Activated T-helper 1 cell treated with anti-CD3 and anti-CD28 coated beads, Interleukin-2, amount 50 U/mL, for 16 hours (primary cell): ENCODE measurements at places on chromosomes 4 and X.

DNA sequence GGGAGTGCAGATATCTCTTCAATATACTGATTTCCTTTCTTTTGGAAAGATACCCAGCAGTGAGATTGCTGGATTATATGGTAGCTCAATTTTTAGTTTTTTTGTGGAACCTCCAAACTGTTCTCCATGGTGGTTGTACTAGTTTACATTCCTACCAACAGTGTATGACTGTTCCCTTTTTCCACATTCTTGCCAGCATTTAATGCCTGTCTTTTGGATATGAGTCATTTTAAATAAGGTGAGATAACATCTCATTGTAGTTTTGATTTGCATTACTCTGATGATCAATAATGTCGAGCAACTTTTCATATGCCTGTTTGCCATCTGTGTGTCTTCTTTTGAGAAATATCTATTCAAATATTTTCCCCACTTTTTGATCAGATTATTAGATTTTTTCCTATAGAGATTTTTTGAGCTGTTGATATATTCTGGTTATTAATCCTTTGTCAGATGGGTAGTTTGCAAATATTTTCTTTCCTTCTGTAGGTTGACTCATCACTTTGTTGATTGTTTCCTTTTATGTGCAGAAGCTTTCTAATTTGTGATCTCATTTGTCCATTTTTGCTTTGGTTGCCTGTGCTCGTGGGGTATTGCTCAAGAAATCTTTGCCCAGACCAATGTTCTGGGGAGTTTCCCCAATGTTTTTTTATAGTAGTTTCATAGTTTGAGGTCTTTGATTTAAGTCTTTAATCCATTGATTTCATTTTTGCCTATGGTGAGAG is 552.7 kb downstream of the ZNF674 start:
- no peak for DNase-seq

- no peak for DNase-seq
These were observed 94.1 kb downstream of the HMX1 start for GRCh38 chr4:8777320-8778196.

DNA sequence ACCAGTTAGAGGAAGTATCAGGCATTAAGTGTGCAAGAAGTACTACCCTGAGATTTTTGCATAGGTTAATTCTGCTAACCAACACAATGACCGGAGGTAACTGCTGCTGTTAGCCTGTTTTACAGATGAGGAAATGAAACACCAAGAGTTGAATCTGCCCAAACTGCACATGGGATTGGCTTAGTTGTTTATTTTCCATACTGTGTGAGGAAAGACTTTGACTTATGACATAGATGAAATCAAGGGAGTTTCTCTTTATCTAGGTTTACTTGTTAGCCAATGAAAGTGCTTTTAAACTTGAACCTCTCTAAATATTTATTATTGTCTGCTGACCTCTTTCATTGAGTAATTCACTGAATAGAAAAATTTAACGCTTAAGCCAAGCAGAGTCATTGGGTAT is 10.3 kb downstream of the GUCY1B1 start:
- no peak for DNase-seq

DNA sequence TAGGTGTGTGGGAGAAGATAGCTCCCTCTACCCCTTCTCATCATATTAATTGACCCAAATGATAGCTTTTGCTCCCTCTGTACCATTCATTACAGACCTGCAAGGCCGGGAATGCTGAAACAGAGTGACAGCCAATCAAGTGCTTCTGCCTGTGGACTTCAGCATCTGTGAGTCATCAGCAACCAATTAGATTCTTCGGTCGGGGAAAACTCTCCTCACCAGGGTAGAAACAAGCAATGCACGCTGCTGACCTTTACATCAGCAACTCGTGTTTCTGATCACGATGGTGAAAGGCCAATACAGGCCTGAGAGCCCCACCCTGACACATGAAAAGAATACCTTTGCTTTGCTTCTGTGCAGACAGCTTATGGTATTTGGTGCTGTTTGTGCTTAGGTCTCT is 347.2 kb upstream of the DDX53 start:
- DNase-seq: no peak

GRCh38 chrX:40097141-40097503 is 636 bp downstream of the BCOR start:
- no peak for DNase-seq

GRCh38 chr4:82372517-82373485 is 990 bp downstream of the HNRNPD start:
- DNase-seq: peak; percentile 54

DNA sequence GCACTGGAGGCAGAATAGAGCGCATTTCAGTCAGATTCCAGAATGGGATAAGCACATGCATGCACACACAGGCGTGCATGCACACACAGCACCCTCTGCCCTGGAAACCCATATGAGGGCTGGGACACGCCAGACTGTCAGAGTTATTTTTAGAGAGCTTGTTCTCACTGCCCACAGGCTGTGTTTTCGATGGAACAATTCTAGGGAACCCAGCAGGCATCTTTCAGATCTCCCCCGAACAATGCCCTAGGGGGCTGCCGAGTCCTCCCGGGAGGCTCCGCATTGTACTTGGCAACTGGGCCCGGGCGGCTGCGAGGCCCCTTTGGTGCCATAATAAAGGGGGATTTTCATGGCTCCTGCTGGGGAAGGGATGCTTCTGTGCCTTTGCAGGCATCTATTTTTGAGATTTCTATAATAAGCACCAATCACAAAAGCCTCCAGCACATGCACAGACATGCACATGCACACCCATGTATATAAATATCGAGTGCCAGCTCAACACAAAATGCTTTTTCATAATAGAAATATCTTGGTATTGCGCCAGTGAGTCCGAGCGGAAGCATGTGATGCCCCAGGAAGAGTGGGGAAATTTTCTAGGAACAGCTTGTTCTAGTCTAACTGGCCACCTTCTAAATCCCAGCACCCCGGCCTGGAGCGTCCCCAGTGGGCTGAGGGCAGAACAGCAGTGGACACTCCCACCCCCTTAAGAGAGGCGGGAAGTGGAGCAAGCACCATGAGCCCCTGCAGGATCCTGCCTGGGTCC is 88.5 kb downstream of the PHKA2 start:
- no peak for DNase-seq

DNA sequence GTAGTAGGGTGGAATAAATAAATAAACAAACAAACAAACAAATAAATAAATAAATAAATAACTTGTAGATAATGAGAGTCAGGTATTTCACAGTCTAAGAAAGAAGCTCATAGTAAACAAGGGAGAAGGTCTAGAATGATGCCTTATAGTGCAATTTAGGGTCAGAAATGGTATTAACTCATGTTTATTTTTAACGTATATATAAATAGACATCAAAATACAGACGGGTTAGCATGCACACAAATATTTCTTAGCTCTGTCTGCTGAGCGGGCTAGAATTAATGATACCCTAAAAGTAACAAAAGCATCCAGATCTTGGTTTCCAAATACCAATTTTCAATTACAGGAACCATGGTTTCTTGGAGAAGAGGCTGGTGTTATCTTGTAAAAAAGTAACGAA is 16.6 kb downstream of the PFKFB1 start:
- no peak for DNase-seq

- DNase-seq: no peak
These were observed 493 bp upstream of the UCHL1 start for GRCh38 chr4:41256131-41256739.

DNA sequence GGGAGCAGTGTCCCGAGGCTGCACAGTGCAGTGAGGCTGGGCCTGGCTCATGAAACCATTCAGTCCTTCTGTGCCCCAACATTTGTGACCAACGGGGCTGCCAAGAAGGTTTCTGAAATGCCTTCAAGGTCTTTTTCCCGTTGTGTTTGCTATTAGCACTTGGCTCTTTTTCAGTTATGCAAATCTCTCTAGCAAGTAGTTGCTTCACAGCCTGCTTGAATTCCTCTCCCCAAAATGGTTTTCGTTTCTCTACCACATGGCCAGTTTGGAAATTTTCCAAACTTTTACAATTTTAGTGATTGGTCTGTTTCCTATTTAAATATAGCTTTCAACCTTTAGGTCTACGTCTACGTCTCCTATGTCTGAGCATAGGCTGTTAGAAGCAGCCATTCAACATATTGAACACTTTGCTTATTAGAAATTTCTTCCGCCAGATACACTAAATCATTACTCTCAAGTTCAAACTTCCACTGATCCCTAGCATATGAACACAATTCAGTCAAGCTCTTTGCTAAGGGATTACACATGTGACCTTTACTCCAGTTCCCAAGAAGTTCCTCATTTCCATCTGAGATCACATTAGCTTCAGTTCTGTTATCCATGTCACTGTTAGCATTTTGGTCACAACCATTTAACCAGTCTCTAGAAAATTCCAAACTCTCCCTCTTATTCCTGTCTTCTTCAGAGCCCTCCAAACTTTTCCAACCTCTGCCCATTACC is 901.8 kb downstream of the GLUD2 start:
- DNase-seq: no peak

DNA sequence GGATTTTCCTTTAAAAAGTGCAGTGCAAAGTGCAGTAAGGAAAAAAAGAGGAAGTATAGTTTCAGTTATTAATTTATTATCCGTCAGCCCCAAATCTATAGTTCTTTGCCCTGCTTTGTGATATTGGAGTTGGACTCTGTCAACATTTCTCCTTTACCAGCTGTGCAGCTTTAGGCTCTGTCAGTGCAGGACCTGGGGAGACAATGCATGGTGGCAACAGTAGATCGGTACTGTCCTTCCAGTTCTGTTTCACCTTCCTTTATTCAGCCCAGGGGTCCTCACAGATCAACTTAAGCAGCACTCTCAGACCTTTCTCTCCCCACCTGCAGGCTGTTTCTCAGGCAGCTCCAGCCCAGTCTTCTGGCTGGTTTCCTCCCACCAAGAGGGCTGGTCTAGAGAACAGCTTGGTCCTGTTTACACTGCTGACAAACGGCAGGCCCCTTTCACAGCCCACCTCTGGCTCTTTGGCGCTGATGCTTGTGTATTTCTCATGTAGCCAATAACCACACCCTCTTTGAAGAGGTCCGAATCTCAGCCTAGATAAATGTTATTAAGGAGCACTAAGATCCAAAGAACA is 71.6 kb downstream of the MCUB start:
- DNase-seq: no peak

DNA sequence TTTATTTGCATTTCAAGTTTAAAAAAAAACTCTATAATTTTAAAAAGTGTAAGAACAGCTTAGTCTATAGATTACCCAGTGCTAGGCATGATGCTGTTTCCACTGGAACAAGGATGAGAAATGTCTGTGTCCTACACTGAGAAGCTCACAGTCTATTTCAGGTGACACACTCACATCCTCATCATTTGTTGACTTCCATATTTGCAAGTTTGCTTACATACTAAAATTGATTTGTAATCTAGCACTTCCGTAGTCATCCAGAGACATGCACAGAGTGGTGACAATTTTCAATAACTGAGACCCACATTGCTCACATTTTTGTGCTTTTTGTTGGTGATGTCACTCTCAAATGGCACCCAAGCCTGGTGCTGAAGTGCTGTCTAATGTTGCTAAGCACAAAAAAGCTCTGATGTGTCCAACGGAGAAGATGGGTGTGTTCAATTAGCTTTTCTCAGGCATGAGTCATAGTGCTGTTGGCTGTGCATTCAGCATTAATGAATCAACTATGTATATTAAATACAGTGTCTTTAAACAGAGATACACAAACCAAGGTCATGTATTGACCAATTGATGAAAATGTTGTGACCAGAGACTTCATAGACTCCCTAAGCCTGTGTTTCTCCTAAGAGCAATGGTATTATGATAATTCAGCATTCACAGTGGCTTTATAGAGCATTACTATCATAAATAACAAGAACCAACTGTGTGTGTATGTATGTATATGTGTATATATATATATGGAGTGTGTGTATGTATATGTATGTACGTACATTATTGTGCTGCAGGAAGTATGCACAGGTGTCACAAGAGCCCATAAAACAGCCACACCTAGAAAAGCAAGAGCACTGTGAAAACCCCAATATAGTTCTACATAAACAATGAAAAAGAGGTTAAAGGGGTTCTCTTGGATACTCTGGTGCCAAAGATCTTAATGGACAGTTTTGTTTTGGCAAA is 31.2 kb upstream of the VCX3B start:
- DNase-seq: no peak

DNA sequence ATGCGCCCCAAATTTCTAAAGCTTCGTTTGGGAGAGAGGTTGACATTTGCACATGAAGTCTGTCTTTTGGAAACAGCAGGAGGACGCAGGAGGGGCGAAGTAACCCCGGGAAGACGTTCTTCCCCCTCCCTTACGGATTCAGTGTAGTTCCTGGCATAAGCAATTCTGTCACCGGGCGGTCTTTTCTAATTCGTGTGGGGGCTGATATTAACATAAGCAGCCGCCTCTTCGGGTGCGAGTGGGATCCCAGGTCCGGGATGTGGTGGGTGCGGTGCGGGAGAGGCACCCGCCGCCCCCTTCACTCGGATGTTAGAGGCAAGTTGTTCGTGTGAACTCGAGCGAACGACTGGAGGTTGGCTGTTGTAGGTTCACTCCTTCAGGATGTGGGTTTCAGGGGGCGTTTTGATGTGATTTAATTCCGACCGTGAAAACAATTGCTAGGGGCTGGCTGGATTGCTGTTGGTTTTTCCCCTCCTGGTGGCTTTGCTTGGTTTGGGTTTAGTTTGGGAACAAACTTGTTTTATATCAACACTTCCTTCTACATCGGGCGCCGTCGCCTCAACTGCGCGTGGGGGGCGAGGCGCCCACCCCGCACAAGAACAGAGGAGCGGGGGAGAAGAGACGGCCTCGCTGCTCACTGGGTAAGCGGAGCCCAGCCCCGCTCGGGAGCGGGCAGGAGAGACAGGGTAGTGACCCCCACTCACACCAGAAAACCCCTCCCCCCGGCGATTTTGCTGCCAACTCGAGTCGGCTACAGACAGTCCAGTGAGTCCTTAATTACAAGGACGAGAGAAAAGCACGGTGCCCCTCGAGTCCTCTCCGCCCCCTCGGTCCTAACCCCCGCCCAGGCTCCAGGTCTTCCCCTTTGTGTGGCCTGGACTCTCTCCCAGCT is 2.9 kb upstream of the LEF1 start:
- peak; percentile 30 for DNase-seq

GRCh38 chr4:26067035-26067434 is 153.0 kb downstream of the SMIM20 start:
- DNase-seq: no peak

DNA sequence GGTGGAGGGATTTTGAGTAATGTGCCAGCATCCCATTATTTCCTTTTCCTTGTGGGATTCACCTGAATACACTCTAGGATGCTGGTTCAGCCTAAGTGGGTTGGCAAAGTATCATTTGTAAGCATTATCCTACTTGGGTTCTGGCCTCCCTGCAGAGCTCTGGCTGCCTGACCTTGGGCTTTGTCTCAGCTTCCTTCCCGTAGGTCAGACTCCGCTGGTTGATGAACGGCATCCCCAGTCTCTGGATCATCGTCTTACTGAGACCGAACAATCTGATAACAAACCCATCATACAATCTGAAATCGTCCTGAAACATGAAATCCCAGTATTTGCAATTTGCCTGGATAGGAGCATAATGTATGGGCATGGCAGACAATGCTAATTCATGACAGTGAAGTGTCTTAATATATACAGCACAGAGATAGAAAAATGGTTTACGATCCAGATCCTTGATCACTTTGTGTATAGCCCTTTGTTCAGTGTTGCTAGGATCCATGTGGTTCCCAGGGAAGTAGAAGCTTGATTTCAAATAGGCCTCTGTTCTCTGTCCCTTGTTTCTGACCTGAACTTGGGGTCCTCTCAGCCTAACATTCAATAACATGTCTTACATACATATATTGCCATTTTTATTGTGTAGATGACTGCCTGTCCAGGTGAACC is 5.5 kb downstream of the MID2 start:
- DNase-seq: no peak

GRCh38 chrX:24648495-24648894 is 1.3 kb upstream of the PCYT1B start:
- no peak for DNase-seq
